ENCODE measurements at places on chromosomes 7 and 10.

GRCh38 chr7:70614237-70615045, 517.5 kb upstream of the GALNT17 start:
- no peak for DNase-seq

DNA sequence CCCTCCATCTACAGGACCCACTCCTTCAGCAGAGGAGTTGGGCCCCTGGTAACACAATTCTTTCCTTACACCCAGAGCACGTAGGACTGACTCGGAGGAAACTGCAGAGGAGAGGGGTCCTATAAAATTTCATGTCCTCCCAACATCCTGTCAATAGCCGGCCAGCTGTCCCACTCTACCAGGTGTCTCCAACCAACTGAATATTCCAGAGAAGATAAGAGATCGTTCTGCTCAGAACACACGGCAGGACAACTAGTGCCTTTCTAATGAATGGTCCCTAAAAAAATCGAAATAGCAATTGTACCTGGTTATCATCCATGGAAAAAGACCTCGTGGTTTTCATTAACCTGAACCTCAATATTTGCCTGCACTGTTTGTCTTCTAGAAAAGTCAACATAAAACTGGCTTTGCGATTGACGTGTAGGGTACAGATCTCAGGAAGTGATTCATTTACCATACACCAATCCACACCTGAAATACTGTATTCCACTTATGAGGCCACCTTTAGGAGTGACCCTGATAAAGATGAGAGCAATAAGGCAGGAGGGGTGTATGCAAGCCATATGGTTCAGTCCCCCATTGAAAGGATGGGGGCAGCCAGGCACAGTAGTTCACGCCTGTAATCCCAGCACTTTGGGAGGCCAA, 111.7 kb downstream of the PARP12 start:
- no peak for DNase-seq

- no peak for DNase-seq
Observed at GRCh38 chr7:124792002-124792401, 26.4 kb upstream of the GPR37 start.

DNA sequence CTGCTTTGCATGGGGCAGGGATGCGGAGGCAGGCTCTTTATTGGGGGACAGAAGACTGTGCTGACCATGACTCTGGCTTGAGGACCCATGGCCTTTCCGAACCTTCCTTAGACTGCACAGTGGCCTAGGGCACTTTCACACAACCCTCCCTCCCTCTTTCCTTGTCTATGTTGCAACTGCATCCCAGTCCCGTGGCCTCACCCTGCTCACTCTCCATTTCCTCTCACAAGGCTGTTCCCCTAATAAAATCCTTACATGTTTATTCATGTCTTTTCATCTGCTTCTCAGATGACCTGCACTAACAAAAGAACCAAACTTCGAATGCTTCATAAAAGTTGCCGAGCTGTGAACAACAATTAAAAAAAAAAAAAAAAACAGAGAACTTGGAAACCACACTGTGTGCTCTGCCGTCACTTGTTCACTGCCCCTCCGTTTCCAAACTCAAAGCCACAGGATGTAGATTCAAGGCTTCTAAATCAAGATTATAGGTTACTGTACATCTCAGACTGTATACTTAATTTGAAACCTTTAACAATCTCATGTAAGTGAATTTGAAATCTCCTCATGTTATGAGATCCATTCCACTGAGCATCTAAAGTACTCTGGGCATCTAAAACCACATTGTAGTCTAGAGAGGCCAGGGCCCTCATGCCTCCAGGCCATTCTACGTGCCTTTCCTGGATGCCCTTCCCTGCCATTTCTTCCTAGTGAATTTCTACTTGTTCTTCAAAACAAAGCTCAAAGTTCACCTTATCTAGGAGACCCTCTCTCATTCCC, 265.9 kb downstream of the SNX13 start:
- DNase-seq, result no peak

- DNase-seq, result no peak
Observed at GRCh38 chr7:77778535-77778934, 19.7 kb downstream of the TMEM60 start.

DNA sequence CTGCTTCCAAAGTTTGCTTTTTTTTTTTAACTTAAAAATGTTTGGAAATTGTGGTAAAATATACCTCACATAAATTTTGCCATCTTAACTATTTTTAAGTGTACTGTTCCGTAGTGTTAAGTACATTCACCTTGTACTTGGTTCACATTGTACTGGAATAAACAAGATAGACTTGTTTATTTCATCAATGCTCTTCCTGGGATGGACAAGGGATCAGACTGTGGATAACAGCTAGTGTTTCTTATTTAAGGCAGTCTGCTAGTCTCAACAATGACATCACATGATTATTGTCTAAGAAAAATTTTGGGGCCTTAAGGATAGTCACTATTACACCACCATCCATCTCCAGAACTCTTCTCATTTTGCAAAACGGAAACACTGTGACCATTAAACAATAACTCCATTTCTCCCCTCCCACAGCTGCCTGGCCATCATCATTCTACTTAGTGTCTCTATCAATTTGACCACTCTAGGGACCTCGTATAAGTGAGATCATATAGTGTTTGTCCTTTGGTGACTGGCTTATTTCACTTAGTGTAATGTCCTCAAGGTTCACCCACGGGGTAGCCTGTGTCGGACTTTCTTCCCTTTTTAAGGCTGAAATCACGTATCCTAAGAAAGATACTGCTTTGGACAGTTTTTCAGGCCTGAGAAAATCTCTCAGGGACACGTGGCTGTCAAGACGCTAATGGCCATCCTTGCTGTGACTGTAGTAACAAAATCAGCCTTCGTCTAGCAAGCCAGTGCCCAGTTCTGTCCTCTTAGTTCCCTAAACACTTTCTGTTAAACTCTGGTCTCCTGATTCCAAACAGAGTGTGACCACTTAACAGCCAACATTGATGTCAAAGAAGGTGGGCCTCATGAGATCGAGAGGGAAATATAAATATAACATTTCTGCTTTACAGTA, 305.2 kb downstream of the FRMD4A start:
- DNase-seq, result no peak

DNA sequence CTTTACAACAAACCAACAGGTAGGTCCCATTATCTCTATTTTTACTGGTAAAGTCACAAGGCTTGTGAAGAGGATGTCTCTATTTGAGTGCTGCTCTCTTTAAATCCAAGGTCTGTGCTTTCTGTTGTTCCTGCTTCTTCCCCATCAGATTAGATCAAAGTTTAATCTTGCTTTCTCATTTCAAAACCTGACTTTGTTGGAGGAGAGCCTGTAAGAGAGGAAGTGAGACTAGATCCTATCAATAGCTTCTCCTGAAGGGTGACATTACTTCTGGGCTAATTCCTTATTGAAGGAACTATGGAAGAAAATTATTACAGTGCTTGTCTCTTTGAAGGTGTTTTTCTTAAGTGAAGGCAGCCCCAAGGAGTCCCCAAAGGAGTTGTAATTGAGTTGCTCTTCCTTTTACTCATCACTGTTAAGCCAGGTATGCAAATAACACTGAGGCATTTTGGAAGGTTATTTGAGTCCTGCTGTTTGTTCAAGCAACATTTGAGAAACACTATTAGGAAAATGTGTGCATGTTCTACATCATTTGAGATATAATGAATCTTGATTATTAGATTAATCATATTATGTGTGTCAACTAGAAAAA, 146.2 kb upstream of the MBL2 start:
- DNase-seq, result no peak

DNA sequence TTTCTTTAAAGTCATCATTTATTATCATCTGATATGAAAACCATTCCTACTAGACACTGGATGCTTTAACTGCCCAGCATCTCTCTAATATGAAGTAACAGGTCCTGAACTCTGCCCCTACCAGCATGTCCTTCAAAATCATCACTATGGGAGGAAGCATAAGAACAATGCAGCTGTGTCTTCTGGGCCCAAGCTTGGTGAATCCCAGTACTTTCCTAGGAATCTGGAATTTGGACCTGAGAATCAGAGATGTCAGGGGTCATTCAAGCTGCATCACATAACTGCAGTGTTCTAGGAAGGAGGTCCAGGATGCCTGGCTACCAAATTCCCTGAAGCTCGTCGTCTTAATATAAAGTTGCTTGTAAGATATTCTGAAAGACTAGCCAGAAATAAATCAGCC, 182.7 kb downstream of the AHR start:
- no peak for DNase-seq

- DNase-seq, result no peak
Observed at GRCh38 chr7:91050677-91051076, 213.6 kb upstream of the FZD1 start.

DNA sequence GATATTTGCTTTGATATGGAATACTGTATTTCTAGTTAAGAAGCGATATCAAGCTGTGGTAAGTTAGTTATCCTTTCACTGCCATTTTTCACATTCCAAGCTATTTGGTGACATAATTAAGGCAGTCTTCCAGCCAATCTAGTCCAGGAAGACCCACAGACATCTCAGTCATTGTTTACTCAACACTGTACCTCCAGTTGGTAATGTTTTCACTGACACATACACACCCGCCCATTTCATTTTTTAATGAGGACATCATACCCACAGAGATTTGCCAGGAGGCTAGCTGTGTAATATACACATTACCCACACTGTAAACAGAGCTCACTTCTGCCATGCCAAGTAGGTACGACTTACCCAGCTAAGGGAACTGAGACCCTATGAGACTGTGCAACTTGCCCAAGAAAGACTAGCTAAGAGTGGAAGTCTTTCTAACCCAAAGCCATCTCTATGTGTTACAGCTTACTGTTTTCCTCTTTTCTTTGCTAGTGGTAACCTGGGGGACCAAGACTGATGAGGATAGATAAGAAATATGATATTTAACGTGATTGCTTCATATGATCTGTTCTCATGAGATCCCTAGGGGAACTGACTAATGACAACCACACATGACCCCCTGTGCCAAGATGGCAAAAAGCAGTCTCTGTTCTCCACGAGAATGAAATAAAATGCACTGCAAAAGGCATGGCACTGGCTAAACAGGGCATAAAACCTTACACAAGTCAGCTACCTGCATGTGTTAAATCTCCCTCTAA, 179.0 kb downstream of the DGKI start:
- no peak for DNase-seq

GRCh38 chr10:89163265-89163995, 43.7 kb downstream of the CH25H start:
- no peak for DNase-seq

DNA sequence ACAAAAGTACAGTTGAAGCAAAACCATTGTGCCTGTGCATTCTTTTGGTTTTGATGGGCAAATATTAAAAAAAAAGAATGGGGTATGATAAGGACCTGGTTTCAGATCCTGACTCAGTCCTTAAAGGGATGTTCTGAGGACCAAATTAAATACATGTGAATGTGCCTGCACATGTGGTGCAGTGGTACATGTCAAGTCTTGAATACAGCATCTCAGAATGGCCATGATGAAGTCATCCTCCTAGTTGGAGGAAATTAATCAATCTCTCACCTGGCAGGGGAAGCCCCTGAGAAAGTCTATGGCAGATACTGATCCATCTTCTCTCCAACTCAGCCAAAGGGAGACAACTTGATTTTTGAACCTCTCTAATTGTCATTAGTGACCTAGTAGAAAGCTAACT, 207.0 kb downstream of the SUGCT start:
- no peak for DNase-seq

- DNase-seq, result no peak
Observed at GRCh38 chr7:38813768-38814167, 95.2 kb downstream of the VPS41 start.

DNA sequence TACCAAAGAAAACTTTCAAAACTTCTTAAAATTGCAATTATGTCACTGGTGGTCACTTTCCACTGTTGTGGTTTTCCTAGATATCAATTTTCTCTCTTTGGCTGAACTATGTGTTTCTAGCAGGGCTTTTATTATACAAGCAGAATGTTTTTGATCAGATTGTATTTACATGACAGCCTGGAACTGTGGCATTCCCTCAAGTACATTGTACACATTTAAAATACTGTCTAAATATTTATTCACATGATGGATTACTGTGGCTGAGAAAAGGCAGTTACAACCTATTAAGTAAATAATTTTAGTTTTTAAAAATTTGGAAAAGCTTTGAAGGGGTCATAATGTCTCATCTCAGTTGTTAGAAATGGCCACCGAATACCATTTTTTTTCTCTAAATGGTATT, 231.9 kb upstream of the PPP1R3A start:
- no peak for DNase-seq

- peak; percentile 33 for DNase-seq
Observed at GRCh38 chr10:22436526-22436892, 91.2 kb downstream of the SPAG6 start.

- no peak for DNase-seq
Observed at GRCh38 chr10:95201736-95202135, 7.7 kb downstream of the ACSM6 start.

- DNase-seq, result no peak
Observed at GRCh38 chr10:126147866-126148587, 240.2 kb downstream of the ADAM12 start.

DNA sequence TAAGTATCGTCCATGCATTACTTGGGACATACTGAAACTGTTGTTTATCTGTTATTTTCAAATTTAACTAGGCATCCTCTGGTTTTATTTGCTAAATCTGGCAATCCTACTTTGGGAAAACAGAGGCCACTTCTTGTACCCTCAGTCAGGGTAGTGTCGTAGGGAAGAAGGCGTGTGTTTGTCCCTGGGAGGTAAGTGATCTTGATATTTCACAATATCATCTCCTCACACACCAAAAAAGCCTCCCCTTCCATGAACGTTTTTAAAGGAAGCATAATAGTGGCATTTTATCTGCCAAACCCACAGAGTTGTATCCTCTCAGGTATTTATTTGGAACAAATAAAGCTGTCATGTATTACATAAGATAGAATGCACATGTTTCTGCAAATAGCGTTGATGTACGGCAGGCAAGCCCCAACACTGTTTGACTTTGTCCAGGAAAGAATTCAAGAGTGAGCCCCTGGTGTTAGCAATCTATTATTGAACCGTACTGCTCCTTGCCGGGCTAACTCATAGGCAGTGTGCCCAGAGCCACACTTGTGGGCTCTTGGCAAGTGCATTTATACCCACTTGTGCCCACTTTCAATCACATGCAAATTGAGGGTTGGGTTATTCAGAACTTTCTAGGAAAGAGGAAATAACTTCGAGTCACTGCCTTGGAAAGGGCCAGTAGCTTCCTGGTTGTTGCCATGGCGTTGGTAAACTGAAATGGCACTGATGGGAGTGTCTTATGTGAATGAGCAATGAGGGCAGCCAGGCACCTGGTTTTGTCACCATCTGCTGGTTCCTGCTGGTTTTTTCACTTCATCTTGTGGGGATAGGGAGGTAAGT, 266.0 kb downstream of the USP6NL start:
- no peak for DNase-seq

Data from CMK (cell line).